ENCODE measurements at places on chromosomes 13 and 19. TPM values are rescaled to one million over a fixed set of nuclear protein-coding genes. Genes with fewer than 3 reads are reported as not detected.

Gene CD22
- 0.19 TPM for total RNA-seq

Gene TIMM29
- total RNA-seq = 36.3 TPM

Gene RNF17
- not detected for total RNA-seq

Gene C13orf46
- not detected for total RNA-seq

Gene ZNF439
- 3.4 TPM for total RNA-seq

Gene BEST2
- not detected for total RNA-seq

Gene GFY
- total RNA-seq = not detected

Gene MAP3K10
- total RNA-seq = 8.7 TPM

Gene LGALS16
- total RNA-seq = not detected

Gene SPPL2B
- total RNA-seq = 31.4 TPM

Gene POLRMT
- 32.5 TPM for total RNA-seq

Gene KLK4
- total RNA-seq = not detected

Gene PRODH2
- not detected for total RNA-seq

Gene ZNF763
- total RNA-seq = 0.33 TPM

Gene EPS8L1
- 7.7 TPM for total RNA-seq

Gene KCTD15
- 93.1 TPM for total RNA-seq

Gene ZNF283
- 8.2 TPM for total RNA-seq

Gene SIGLEC5
- total RNA-seq = not detected

Gene LDLR
- 37.9 TPM for total RNA-seq

Gene NTF4
- not detected for total RNA-seq

Gene TMEM255B
- 36.1 TPM for total RNA-seq

Gene FAM83E
- total RNA-seq = not detected

Gene ZNF578
- 2.3 TPM for total RNA-seq

Gene ZNF677
- total RNA-seq = 20.6 TPM

Gene EFNA2
- total RNA-seq = 0.57 TPM

Gene C19orf38
- 0.38 TPM for total RNA-seq

Gene CTXN1
- total RNA-seq = 10.1 TPM

Gene SKA3
- 17.3 TPM for total RNA-seq

Gene THSD1
- 67.3 TPM for total RNA-seq

Gene TEX26
- not detected for total RNA-seq

Gene PLEKHF1
- 5.2 TPM for total RNA-seq

Gene SRRM5
- 0.10 TPM for total RNA-seq

Gene ZNF20
- 3.0 TPM for total RNA-seq
